Thoracic aorta endothelial cell (primary cell): ENCODE measurements at places on chromosomes 13 and 19. TPM values are rescaled to one million over a fixed set of nuclear protein-coding genes. Genes with fewer than 3 reads are reported as not detected.

Gene FLT1
- total RNA-seq = 181 and 268 TPM in 2 replicates

Gene CEACAM1
- 0.66 and 1.5 TPM in 2 replicates for total RNA-seq

Gene ZIM2
- total RNA-seq = not detected in 2 replicates

Gene C19orf33
- 9.8 and 14.8 TPM in 2 replicates for total RNA-seq

Gene CLEC11A
- total RNA-seq = 5.1 and 8.0 TPM in 2 replicates

Gene CXCL17
- total RNA-seq = not detected in 2 replicates

Gene ATP4B
- not detected in 2 replicates for total RNA-seq

Gene ZNF708
- 10.4 and 15.4 TPM in 2 replicates for total RNA-seq

Gene TPTE2
- total RNA-seq = not detected in 2 replicates

Gene SIGLEC8
- not detected in 2 replicates for total RNA-seq

Gene TNNI3
- total RNA-seq = not detected in 2 replicates

Gene MBD3L2
- total RNA-seq = not detected in 2 replicates

Gene FCAR
- total RNA-seq = not detected in 2 replicates

Gene PALM3
- 0.22 TPM in 1 of 2 replicates, not detected in the other for total RNA-seq
